ENCODE measurements at places on chromosomes 7 and 10.

DNA sequence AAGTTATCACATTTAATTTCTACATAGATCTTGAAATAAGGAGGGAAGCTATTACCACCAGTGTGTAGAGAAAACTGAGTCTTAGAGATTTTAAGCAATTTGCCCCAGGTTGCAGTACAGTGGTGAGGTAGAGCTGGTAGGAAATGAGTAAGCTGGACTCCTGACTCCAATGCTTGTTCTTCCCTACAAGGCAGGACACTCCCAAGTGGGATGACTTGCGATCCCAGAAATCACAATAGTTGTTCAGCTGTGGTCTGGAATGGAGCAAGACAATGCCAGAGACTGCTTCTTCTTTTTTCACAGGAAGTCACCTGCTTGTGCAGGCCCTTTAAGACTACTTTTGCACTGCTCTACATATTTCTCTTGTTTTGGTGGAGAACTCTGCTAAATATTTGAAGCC is 327.2 kb upstream of the BMPER start:
- no peak for DNase-seq

GRCh38 chr10:32349968-32350738 is 3.2 kb upstream of the EPC1 start:
- no peak for DNase-seq

DNA sequence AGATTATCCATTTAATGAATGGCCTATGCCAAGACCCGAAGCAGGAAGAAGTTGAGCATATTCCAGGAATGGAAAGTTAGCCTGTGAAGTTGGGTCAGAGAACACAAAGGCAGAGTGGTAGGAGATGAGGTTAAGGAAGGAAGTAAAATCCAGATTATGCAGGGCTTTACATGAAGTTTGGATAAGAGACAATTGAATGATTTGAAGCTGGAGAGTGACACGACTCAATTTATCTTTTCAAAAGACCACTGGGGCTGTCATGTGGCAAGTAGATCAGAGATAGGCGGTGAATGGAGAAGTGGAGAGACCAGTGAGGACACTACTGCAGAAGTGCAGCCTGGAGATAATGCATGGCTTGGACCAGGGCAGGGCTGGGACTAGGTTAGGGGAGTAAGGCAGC is 7.2 kb upstream of the CNOT4 start:
- DNase-seq: no peak

DNA sequence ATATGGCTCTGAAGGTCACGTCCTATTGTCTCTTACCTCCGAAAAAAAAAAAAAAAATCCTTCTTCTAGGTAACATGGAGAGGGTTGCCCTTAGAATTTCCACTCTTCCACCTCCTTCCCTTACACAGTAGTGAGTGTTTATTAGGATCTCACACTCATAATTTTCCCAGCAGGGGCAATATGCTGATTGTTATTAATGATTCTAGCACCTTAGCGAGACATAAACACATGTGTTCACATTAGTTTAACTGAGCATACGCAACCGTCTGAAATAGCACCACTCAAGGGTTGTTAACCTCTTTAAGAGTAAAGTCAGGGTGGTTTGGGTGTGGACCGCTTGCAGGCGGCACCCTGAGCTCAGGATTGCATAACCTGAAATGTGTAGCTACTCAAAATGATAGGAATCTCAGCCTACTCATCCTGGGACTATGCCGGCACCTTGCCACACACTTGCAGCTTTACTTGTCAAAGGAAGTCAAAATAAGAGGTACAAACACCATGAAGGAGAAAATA is 52.2 kb downstream of the CPEB3 start:
- DNase-seq: no peak

- no peak for DNase-seq
Observed at GRCh38 chr7:127035203-127035849, 217.4 kb downstream of the GRM8 start.

DNA sequence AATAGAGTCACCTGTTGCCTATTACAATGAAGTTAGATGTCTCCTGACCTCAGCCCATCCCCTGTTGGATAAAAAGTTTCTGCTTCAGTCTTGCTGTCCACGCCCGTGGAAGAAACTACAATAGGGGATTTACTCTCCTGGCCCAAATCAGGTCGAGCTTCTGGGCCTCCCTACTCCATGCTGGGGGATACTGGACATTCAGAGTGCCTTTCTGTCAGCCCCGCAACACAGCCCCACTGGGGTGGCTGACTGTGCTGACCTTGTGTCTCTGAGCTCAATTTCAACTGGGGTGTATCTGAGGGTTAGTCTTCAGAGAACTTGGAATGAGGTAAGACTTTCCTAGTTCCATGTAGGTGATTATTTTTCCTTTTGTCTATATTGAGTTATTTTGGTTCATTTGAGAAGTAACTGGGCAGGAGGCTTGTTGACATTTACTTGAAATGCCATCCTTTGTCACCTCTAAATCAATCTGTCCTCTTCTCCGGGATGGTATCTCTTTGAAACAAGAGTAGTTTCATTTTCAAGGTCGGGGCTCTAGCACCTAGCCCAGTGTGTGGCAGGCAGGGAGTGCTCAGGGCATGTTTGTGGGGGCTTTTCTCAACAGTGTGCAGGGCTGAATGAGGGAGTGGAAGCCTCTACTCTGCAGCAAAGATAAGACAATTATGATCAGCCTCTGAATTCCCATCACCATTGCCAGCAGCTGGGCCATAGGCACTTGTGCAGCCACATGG is 17.7 kb upstream of the CXCL12 start:
- DNase-seq: no peak

DNA sequence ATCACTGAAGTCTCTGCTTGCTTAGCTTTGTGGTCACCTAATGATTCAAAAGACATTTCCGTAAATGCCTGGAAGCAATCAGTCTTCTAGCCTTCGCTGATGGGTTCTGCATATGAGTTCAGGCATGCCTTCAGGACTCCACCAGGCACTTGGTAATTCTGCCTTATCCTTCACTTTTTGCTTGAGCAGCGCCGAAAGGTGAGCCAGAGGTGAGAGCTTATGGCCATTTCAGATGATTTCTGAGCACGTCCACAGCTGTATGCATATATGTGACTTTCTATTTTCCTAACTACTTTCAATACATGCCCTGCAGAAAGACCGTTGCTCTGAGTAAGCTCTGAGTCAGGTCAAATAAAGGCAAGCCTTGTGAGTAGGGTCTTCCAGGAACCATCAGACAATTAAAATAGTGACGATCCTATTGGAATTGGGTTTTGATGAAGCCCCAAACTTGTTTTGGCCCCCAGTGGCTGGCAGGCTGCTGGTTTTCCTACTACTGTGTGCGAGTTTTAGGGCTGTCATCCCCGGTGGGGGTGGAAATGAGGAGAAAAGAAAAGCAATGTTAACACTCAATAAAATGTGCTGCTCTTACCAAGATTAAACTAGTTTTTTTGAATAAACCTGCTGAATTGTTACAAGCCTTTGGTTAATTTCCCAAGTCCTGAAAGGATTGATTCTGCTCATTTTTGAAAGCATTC is 154.4 kb upstream of the AKR1E2 start:
- DNase-seq: no peak

DNA sequence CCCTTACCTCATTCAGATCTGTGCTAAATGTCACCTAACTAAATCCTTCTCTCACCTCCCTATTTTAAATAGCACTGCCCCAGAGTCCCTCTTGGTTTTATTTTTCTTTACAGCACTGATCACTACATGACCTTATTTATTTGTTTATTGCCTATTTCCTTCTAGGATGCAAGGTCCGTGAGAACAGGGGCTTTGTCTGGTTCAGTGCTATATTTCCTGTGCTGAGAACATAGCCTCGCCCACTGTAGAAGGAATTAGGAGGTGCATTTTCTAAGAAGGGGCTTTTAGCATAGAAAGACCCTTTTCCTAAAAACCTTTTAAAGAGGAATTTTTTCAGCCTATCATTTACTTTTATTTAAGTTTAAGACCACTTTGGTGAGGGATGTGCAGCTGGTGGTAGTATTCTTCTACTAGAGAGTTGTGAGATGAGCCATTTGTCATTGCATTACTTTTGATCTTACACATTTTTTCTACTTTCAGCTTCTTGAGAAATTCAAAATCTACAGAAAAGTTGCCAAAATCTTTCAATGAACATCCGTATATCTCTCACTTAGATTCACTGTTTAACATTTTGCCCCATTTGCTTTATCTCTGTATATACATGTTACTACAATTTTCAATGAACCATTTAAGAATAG is 13.5 kb upstream of the PCGF5 start:
- no peak for DNase-seq

DNA sequence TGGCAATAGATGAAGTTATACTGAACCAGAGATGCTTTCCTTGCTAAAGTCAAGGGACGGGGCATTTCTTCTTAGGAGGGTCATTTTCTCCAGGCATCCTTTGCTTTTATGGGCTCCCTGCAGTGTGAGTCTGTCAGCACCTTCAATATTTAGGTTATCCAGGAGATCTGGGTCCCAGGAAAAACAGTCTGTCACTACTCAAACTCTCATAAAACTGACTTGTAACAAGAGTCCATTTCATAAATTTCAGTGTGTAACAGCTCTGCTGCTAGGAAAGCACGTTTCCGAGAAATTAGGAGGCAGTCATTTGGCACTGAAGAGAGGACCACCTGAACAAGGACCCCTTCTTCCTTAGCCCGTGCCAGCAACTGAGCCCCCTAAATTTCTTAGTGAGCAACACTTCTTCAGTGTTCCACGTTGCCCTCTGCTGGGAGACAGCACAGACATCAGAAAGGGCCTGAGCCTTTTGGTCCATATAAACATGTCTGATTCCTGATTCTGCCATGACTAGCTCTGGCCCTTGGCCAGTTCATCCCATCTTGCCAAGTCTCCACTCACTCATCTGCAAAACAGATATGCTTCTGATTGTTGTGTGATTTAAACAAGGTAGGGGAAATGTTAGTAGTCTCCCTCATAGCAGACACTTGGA is 7.2 kb downstream of the GCC1 start:
- DNase-seq: peak; percentile 4

DNA sequence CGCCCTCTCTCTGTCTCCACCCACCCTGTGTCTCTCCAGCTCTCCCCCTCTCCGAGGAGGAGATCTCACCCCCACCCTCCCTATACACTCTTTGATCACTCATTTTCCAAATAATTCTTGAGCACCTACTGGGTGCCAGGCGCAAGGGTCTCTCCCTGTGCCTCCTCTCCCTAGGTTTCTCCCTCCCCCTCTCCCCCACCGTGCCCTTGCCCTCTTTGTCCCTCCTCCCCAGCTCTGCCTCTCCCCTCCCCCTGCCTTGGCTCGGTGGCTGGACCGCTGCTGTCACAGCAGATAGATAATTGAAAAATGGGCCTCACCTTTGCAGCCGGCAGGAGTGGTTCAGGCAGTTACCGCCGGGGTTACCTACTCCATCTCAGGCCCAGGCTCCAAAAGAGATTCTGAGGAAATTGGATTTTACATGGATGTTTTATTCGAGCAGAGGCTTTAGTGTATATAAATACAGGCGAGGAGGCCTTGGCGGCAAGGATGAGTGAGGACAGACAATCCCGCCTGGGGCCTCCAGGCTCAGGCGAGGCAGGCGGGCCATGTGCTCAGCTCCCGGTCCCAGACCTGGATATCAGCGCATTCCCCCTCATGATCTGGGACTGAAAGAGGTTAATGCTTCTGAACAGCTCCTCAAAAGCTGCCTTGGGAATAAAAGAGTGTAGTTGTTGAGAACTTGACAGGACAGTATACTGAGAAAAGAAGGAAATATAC is 60.8 kb upstream of the BTRC start:
- peak; percentile 35 for DNase-seq

DNA sequence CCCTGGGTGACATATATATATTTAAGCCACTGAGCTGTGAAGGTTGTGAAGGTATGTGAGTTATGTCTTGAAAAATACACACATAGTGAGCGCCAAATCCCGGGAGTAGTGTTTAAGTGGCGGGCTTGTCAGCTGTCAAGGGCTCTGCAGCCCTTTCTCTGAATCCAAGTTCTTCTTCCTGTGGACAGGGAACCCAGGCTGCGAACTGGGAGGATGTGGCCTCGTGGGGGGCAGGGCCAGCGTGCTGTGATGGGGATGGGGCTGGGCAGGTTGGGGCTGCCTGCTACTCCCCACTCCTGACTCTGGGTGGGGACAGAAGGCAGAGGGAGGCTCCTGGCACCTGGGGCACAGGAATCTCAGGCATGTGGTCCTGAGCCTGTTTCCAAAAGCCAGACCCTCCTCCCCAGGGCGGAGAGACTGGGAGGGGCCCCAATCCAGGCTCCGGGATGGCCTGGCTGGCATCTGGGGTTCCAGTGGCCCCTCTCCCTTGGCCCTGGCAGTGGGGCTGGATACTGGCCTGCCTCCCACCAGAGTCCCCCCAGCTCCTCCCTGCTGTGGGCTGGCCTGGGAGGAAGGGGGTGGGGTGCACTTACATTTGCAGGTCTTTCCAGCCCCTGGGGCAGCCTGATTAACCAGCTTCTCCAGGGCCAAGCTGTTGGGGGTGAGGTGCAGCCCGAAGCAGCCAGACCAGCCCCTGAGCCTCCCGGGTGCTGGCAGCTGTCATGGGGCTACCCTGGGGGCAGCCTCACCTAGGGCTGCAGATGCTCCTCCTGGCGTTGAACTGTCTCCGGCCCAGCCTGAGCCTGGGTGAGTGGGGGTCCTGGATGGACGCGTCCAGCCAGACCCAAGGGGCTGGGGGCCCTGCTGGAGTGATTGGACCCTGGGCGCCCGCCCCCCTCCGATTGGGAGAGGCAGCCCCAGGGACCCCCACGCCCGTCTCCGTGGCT is at the start of gene UPK3B:
Gene UPK3B, plus strand, starts transcription at position 622 of the 947 bp plus-strand sequence. Its CDS starts 101 bp downstream, at position 723.
- DNase-seq: no peak

- DNase-seq: no peak
Observed at GRCh38 chr10:127203067-127203466, 6.7 kb upstream of the INSYN2A start.

DNA sequence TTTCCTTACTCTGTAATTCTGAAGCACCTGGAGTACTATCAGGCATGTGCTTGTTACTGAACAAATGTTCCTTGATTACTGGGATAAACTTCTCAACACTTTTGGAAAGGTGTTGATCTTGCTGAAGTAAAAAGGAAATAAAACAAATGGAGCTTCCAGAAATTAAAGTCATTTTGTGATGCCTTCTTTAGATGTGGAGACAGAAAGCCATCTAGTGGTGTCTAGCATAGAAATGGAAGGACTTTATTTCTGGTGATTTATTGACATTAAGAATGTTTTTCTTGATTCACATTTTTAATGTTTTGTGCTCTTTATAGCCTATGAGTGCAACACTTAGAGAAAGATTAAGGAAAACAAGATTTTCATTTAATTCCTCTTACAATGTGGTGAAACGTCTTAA is 1.4 kb downstream of the SFR1 start:
- no peak for DNase-seq

DNA sequence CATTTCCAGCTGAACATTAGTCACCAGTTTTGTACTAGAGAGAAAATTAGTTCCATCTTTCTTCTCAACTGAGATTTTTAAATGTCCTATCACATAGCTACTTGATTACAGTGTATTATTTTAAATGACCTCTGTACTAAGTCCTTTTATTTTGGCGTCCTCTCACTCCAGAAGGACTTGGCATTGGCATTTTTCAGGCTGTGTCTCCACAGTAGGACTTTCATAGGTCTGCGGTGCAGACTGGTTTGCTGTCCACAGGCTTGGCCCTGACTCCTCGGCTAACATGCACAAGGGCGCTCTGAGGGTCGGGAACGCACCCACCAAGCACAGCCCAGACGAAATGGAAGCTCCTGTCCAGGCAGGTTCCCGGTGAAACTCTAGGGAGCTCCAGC is 6.5 kb downstream of the PTPRE start:
- DNase-seq: no peak

- no peak for DNase-seq
Observed at GRCh38 chr7:148723166-148723559, 24.5 kb downstream of the CUL1 start.

GRCh38 chr10:75431180-75432111 is at the start of gene LRMDA:
LRMDA (plus strand) TSS chr10:75431624.
- DNase-seq: no peak
